HCT116 (cell line): ENCODE measurements at places on chromosomes 7 and 10.

GRCh38 chr10:128687408-128687807 is 561.2 kb upstream of the MKI67 start:
- no peak for DNase-seq

GRCh38 chr10:607545-608185 is 81.8 kb downstream of the DIP2C start:
- DNase-seq, result no peak

- no peak for DNase-seq
These were observed 1.3 kb upstream of the EEF1AKMT2 start for GRCh38 chr10:124792998-124793352.

GRCh38 chr7:27600247-27600646 is 62.4 kb downstream of the HIBADH start:
- DNase-seq, result no peak

DNA sequence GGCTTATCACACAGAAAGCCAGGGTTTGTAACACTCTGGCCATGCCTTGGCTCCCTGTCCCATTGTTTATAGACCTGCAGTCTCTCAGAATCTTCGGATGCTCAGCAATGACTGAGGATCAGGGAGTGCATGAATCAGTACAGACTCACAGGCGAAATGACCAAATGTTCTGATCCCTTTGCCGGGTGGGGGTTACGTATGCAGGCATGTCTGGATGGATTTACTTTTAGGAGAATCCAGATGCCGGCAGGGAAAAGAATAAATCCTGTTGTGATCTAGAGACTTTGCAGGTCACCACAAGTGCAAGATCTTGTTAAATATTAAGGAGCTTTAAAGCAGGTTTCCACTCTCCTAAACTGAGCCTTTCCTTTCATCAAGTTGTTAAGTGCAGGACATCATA is 149.5 kb downstream of the SFMBT2 start:
- DNase-seq, result no peak

- DNase-seq, result no peak
These were observed 485.5 kb downstream of the LRMDA start for GRCh38 chr10:75916906-75917305.

- DNase-seq, result no peak
These were observed 167.0 kb downstream of the RPS24 start for GRCh38 chr10:78200686-78201085.

DNA sequence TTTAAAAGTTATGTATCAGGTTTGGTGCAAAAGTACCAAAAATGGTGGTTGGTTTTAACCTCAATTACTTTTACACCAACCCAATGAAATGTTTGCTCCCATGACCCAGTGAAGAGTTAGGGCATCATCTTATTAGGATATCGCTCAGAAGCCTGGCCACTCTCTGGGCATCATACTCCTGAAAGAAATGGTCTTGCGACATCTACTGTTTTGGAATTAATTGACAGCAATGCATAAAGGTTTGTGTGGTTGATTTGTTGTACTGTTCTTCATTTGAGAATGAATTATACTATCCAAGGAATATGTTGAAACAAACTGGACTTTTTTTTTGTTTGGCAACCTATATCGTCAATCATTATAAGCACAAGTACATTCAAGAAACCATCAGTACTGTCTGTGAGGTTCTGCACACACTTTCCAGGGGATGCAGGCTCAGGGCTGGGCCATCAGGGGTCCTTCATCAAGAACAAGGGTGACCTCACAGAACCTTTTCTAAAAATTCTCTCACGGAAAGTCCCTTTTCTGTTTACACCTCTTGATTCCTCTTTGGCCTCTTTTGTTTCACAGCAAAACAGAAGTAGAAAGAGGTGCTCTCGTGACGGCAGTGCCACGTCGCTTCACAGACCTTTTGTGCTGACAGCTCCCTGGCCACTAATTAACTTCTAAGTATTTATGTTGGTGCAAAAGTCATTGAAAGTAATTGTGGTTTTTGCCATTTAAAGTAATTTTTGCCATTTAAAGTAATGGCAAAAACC is 117.2 kb upstream of the KLF6 start:
- DNase-seq, result no peak

GRCh38 chr10:73888514-73888913 is 14.2 kb upstream of the CAMK2G start:
- DNase-seq, result no peak

GRCh38 chr10:78921895-78922294 is 146.9 kb upstream of the ZMIZ1 start:
- DNase-seq, result no peak

DNA sequence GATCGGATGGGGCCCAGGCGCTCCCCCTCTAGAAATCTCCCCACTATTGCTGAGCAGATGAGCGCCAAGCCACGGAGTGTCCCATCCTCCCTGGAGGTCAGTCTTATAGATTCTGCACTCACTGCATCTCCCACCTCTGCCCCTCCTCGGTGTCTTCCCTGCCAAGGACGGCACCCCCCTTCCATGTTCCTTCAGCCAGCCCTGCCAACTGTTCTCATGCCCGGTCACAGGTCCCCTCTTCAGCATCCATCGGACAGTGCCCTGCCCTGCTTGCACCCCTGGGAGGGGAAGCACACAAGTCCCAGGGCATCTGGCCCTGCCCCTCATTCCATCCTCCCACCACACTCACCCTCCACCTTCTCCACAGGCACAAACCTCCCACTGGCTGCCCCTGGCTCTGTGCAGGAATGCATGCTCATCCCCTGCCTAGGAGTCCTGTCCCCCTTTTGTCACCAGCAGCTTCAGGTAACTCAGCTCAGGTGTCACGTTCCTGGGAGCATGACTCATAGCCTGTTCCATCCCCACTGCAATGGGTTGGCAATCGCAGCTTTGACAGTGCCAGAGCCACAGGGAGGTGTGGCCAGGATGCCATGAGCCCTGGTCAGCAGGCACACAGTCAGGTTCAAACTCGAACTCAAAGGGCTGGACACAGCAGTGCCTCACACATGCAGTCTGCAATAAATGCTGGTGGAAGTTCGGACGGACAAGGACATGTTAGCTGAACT is 234.7 kb upstream of the TCERG1L start:
- DNase-seq, result peak; percentile 53

DNA sequence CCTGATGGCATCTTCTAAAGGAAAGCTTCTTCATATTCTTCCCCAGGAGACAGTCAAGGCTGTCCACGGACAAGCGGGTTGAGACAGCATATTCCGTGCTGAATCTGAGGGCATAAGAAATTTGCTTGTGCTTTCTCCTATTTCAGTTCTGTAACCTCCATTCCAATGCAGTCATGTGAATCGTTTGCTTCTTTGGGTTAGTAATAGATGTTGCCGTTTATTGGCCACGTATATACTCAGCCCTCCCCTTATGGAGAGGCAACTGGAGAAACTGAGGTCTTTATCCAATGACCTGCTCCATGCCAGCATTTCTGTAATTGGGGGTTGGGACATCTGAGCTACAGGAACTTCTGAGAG is 38.9 kb downstream of the LYZL1 start:
- no peak for DNase-seq

GRCh38 chr10:69446650-69447151 is 4.6 kb upstream of the TSPAN15 start:
- peak; percentile 63 for DNase-seq

- DNase-seq, result no peak
These were observed 3.1 kb upstream of the AIFM2 start for GRCh38 chr10:70135684-70136083.

DNA sequence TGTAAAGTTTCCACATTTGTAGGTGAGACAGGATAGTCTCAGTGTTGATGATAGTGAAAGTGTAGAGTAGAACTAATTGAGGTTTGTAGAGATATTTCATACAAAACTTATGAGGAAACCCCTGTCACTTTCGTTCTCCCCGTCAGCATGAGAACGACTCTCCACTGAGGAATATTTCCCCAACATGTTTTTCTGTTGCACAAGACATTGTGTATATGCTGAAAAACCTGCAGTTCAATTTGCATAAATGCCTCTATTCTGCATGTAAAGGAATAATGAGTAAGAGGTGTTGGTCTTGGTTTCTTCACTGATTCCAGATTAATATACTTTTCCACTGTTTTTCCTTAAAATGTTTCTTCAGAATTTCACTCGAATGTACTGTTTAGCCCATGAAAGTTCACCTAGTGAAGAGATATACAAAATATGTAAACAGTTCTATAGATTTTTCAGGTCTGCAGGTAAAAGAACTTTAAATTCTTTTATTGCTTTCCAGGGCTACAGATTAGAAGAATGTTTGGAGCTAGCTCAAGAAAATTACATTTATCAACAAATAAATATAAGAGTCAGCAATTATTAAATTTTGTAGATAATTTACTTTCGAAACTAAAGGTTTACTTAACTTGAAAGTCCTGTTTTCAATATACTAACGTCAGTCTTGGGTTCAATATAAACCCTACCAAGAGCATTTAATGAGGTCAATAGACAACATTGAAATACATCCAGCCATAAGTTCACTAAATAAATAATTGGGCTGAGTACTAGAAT is 37.2 kb downstream of the HEPACAM2 start:
- DNase-seq, result no peak

DNA sequence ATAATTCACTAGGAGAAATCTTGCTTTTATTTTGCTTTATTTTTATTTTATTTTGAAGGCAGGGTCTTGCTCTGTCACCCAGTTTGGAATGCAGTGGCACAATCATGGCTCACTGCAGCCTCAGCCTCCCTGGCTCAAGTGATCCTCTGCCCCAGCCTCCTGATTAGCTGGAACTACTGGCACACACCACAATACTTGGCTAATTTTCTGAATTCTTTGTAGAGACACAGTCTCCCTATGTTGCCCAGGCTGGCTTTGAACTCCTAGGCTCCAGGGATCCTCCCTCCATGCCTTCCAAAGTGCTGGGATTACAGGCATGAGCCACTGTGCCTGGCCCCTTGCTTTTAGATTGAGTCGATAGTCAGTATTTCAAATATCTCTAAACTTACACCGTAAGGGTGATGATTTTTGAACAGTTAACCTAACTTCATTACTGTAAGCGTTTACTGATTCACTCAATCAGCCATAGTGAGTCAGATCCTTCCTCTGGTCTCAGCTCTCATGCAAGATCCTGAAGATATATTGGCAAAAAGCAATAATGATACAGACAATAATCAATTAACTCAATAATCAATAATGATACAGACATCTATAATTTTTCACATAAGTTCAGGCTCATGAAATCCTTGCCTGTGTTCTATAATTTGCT is 239.5 kb downstream of the KIAA1217 start:
- DNase-seq, result no peak

DNA sequence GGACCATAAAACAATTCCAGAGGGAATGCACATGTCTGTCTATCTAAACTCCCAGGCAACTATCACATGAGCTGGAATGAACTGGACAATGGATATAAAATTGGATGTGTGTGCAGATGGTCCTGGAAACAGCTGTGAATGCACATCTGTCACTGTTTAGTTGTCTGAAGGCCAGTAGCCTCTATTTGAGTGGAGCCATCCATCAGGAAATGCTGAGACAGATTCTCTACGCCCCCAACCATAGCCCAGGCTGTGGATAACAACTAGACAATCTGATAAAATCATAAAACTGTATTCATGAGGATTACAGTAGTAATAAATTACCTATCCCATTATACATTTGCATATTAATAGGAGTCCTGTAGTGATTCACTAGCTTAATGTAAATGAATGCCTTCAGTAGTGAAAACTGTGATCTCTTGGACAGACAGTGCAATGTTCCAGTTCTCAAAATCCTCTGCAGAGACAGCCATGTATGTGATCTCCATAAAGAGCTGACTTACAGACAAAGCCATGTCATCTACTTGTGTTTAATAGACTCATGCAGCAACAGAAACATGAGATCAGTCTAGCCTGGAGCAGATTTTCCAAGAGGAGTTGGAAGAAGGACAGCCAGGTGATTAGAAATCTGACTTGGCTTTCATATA is 907.6 kb downstream of the KCNMA1 start:
- DNase-seq, result no peak

DNA sequence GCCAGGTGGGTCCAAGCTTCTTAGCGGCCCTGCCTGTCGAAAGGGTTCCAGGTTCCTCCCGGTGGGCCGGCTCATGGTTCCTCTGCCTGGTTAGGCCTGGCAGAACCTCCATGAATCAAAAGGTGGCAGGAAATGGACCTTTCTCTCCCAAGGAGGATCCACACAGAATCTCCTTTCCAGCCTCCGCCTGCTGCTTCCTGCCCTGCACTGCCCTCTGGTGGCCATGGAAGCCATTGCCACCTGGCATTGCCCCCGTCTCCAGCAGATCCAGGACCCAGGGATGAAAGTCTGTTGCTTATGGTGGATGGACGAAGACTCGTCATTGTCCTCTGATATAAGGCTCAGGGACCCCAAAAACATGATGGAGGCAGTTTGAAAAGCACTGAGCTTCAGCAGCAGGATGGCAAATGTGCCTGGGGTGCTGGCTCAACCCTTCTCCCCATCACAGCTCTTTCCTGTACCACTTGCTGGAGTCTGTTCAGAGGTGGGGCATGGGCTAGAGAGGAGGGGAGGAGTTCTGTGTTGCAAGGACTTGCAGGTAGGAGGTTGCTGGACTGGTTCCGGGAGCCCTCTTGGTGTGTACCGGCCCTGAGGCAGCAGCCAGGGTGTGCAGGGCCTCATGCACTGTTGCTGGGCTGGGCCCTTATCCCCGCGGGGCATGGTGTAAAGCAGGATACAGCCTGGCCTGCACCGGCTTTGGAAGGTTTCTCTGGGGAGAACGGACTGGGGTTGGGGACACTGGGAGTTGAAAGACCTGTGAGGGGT is 11.3 kb upstream of the INMT start:
- DNase-seq, result peak; percentile 23

GRCh38 chr7:39192476-39192875 is 214.8 kb downstream of the POU6F2 start:
- DNase-seq, result no peak

DNA sequence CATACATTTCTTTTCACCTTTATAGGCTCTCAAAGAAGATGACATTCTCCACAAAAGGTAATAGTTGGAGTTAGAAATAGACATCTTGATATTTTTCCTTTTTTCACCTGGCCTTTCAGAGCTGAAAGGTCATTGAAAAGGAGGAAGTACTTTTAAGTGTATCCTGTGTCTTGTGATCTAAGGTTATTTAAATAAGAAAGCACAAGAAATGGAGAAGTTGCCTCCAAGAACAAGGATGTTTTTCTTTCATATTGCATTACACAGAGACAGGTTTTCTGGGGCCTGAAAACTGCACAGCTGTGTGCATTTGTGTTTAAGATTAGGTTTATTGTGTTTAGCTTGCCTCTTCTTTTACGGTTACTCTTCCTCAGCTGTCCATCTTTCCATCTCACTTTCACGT is 103.4 kb upstream of the SEMA3D start:
- no peak for DNase-seq

- DNase-seq, result no peak
These were observed 25.4 kb downstream of the CALD1 start for GRCh38 chr7:134804854-134805253.

DNA sequence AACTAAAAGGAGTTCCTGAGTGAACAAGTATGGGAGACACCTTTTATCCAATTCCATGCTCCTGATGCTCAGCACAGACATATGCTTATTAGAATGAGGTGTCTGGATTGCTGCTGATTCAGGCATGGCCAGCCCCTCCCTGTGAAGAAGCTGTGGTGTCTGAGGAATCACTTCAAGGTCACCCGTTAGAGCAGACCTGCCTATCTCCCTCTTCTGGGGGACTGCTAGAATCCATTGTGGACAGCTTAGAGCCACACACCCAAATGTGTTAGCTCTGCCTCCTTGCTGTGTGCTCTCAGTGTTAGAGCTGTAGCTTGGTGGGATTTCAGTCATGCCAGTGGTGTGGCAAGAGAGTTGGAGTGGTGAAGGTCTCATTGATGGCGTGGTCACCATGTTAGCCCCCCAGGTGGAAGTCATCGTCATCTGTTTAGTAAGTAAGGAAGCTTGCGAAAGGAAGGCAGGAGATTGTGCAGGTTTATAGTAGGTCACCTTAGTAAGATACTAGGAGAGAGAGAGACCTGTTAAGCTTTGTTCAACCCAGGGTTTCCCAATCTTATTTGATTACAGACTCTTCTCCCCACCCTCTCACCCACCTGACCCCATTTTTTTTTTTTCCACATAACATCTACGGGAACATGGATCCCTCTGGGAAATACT is 12.8 kb downstream of the PRXL2A start:
- DNase-seq, result no peak
